Erythroblast (primary cell): ENCODE measurements at places on chromosomes 16 and 17.

GRCh38 chr17:48024149-48025039 lies 13.2 kb downstream of the COPZ2 start:
- DNase-seq = peak; percentile 71

DNA sequence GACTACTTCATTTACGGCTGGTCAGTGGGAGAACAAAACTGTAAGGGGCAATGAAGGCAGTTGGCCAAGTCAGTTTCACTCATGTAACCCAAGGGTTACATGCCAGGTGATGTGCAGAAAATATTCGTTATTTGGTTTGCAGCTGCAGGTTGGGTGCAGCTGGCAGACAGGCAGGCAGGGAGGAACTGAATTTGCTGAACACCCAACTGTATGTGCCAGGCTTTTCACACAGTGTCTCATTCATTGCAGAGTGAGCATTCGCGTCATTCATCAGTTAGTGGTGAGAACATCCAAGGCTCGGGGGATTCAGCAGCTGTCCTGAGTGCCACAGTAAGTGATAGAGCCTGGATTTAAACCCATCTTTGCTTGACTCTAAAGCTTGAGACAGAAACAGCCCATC lies 59.7 kb downstream of the ABCC6 start:
- no peak for DNase-seq

DNA sequence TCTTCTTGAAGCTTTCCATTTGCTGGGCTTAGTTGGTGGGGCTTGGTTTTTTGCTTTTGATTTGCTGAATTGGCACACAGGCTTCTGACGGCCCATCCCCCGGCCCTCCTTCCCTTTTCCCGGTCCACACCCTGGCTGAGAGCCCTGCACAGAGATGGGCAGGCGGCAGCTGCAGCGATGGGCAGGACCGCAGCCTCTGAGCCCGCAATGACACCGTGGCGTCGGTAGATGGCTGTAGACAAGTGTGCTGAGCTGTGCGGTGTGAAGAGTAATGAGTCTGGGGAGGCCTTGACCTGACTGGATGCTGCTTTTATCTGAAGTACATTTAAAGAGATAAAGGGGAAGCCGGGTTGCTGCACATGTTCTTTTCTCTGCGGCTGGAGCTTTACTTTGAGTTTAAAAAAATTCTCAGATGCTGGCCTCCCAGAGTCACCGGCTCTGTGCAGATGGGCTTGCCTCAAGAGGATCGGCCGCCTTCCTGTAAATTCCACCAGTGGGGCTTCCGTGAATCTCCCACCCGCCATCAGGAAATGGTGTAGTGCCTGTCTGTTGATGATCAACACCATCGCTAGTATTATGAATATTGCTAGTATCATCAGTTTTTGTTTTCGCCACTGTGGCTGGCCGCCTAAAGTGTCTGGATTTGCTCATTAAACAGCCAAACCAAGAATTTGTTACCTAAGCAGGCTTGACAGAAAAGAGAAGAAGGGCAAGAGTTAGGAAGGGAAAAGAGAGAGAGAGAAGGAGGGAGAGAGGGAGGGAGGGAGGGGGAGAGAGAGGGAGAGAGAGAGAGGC lies 245.6 kb upstream of the RBFOX1 start:
- DNase-seq = no peak

GRCh38 chr17:34403006-34403405 lies 40.0 kb upstream of the CCL1 start:
- DNase-seq = no peak

- DNase-seq = no peak
These were observed 123.1 kb downstream of the FOXL1 start for GRCh38 chr16:86701286-86701975.

- DNase-seq = peak; percentile 57
These were observed 9.4 kb upstream of the TOM1L1 start for GRCh38 chr17:54891176-54891821.
